NCI-H526 treated with DMSO at 0.1 percent for 48 hours (cell line): ENCODE measurements at places on chromosomes 7 and 10.
A peak's percentile ranks its signal among the peaks of the same experiment; 100 is the strongest.

DNA sequence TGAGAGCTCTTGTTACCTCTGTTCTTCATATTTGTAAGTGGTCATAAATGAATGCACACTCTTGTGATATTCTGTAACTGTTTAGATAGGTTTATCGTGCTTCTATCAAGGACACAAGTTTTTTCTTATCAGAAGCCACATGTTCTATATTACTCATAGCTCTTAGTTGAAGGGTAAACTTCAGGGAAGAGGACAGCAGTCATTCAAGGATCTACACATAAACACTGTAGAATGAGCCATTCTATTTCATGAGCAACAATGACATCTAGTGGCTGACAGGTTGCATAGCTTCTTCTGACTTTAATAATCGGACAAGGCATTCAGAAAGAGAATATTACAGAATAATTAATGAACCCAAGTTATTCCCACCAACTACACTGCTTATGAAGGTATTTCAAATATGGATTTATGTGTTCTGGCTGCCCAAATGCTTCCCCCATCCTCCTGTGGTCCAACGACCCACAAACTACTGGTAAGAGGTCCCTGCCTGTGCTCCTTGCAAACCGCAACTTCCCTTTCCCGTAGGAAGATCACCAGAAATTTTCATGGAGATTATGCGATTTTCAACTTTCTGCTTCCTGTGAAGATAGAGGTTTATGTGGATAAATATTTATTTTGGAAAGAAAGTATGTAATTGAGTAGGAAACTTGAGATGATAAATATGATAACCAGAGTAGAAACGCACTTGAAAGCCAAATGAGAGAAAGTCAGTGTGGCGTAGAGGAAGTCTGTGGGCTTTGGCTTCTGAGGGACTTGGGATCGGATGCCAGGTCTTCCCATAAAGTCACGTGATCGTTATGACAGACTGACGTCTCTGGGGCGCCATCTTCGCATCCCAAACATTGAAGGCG is 16.8 kb upstream of the ABCB5 start:
- DNase-seq = peak; percentile 31

GRCh38 chr7:131057794-131058070 is 269.9 kb upstream of the MKLN1 start:
- DNase-seq = no peak

DNA sequence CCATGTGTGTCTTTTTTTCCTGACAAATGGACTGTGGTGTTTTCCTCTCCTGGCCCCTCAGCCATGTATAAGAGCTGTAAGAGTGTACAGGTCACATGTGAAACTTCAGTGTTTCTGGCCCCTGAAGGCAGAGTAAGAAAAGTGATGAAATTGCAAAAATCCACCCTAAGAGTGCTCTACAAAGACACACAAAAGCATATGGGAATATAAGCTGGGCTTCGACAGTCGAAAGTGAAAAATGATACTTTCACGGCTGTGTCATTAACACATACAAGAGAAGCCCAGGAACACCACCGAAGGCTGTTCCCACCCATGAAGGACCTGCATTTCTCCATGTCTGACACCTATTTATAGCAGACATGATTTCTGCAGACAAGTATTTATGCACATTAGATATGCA is 192.2 kb downstream of the PARD3 start:
- no peak for DNase-seq

GRCh38 chr10:12681252-12681651 is 320.3 kb downstream of the CCDC3 start:
- no peak for DNase-seq

DNA sequence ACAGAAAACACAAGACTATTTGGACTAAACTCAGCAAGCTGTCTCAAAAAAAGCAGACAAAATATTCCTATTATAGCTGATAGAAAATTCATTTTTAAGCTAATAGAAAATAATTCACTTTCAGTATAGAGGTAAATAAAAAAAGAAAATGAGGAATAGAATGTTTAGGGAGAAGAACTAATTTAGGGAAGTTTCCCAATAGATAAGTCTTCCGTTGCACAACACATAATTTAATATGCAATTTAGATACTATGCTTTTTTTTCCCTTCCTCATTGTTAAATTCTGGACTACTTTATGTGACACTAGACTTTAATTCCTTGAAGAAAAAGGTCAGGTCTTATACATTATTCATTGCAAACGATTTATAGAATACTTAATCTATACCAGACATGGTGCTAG is 10.3 kb downstream of the PNPLA8 start:
- no peak for DNase-seq

- no peak for DNase-seq
Measured at GRCh38 chr7:143924851-143925250, 10.2 kb upstream of the OR2F2 start.
